ENCODE measurements at places on chromosomes 16 and 17.

- no peak for DNase-seq
These were observed 14.0 kb upstream of the KATNB1 start for GRCh38 chr16:57721356-57722209.

GRCh38 chr16:88005181-88005581 lies 53.9 kb downstream of the BANP start:
- no peak for DNase-seq

DNA sequence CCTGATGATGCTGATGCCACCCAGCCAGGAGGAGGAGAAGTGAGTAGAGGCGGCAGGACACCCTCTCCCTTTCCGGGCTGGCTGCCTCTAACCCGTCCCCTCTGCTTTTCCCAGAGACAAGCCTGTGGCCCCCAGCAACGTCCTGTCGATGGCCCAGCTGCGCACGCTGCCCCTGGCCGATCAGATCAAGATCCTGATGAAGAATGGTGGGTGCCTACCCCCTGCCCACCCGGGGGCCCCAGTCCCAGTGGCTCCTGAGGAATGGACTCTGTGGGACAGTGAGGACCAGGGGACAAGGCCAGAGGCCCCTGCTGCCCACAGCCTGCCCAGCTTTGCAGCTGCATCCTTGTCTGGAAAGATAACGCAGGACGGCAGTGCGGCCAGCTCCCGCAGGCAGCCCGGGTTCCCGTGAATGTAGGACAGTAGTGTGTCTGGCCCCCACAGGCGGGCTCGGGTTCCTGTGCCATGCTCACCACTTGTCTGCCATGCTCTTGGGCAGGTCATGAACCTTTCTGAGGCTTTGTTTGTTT lies 19.9 kb downstream of the POLR3E start:
- no peak for DNase-seq

GRCh38 chr17:59094861-59095530 lies 11.7 kb downstream of the TRIM37 start:
- DNase-seq = no peak

GRCh38 chr16:14285513-14286367 lies 214.6 kb downstream of the MRTFB start:
- DNase-seq = peak; percentile 94

GRCh38 chr17:15886221-15886620 lies 58.7 kb upstream of the ADORA2B start:
- no peak for DNase-seq

DNA sequence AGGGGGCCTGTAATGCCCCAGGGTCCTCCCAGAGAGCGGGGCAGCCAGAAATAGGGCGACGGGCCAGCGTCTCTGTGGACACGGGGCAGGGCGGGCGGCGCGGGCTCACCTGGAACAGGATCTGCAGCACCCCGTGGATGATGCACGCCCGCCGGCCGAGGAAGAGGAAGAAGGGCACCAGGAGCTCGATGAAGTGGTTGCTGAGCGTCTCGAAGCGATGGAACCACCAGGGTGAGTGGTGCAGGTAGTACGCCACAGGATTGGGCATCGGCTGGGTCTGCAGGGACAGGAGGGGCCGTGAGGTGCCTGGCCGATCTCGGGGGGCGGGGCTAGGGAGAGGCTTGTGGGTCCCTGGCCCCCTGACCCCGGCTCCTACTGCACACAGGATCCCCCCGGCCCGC lies 78.9 kb upstream of the GNG13 start:
- no peak for DNase-seq

DNA sequence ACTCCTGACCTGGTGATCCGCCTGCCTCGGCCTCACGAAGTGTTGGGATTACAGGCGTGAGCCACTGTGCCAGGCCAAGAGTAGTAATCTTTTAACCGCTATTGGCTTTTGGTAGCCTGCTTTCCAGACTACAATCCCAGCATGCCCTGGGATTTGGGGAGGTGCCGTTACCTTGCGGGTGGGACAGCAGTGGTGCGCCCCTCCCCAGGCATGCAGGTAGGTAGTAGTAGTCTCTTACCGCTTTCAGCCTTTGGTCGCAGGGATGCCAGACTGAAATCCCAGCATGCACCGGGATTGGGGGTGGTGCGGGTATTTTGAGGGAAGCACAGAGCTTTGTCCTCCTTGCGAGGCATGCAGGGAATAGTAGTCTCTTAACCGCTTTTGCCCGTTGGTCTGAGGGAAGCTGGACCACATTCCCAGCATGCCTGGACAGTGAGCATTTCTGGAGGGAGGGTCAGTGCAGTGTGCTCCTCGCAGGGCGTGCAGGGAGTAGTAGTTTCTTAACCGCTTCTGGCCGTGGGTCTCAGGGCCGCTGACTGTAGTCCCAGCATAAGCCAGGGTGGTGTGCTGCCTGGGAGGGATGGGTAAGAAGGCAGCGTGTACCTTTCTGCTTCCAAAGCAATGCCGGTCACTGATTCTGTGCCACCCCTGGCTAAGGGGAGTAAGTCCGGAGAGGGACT lies 1686.8 kb downstream of the TP53TG3F start:
- no peak for DNase-seq

GRCh38 chr17:76246080-76247066 lies 6.1 kb upstream of the RNF157 start:
- DNase-seq = peak; percentile 90

DNA sequence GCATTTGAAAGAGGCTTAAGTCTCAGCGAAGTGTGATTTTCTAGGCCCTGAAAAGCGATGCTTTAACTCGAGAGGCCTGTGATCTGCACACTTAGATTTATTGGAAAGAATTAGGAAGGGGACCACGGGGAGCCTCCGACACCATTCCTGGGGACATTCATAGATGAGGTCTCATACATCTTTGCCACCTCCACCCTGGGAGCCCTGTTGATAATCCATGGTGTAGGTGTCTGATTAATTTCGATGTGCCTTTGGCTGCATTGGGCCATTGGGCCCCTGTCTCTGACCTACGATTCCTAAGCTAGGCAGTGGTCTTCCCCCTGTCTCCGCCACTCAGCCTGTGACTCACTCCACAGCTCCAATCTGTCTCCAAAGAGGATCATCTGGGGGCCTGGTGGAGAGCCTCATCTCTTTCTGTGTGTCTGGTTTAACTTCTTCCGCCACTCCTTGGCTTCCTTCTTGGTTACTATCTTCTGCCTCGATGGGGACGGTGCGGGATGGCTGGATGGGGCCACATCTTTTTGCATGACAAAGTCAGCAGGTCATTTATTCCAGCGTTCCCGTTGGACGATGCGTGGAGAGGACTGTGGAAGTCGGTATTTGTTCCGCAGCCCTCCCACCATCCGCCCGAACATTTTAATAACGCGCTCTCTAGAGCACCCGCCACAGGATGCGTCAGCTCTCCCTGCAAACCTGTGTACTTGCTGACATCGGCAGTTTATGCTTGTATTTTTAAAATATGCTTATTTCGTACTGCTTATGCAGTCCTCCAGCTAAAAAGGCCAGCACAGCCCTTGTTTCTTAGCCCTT lies 109.3 kb downstream of the IRX3 start:
- DNase-seq = no peak

- peak; percentile 5 for DNase-seq
These were observed 178.3 kb downstream of the MRTFB start for GRCh38 chr16:14249291-14250032.

DNA sequence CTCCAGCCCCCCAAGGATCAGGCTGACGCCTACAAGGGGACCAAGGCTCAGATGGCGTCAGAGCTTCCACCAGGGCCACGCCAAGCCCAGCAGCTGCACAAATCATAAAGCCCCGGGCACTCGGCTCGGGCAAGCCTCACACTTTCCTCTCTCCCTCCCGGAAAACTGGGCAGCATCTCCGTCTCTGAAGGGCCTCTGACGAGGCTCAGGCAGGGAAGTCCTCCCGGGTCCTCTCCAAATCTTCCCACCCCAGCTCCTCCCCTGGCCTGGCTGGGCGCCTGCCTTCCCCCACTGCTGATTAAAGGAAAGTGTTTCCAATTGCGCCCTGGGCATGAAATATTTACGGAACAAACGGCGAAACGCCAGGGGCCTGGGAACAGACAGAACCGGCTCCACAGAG lies 38.5 kb downstream of the PIEZO1 start:
- DNase-seq = no peak

DNA sequence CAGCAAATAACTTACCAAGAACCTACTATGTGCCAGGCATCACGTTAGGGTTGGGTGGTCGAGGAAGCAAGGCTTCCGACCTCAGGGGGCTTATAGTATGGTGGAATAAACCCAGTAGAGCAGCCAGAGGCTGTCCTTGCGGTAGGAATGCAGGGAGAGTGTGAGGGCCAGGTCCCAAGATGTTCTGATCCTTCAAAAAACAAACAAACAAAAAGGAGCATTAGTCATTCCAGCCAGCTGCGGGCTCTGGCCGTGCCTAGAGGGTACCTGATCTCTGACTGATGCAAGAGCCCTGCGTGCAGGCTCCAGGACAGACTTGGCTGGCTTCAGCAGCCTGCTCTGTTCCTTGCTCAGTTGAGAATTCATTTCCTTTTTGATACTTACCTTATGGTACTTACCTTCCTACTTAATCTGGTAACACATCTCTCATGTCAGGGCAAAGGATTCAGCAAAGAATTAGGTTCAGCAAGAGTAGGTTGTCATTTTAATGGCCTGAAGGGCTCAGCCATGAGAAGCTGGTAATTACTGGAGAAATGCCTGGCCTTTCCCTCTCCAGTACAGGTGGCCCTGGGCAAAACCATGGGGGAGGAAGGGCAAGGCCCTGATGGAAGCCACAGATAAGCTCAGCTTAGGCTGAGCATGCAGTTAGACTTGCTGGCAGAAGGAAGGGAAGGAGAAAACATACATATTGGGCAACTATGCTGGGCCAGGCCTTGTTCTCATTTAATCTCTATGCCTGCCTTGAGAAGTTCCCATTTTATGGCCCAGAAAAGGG lies 18.4 kb downstream of the CYB5D2 start:
- no peak for DNase-seq

DNA sequence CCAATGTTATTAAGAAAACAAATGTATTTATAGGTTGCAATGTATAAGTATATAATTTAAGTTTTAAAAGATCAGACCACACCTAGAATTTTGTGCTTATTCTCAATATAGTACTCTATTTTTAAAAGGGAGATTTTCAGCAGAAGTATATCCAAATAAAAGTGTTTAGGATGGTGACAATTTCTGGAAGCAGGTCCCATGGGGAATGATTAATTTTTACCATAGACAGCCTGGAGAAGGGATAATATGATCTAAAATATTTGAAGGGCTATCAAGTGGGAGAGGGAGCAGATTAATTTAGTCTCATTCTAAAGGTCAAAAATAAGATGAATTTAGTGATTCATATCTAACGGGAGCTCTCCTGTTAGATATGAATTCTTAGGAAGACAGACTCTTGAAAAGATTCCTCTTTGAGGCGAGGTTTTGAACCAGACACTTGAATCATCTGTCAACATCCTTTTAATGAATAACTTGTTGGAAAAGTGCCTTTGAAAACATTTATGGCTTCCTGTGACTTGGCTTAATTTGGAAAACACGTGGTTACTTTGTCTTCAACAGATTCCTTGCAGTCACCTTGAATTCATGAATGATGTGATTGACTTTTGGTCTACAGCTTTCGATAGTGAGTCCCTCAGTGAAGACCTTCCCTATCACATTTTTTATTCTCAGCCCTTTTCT lies 29.3 kb upstream of the SMIM36 start:
- no peak for DNase-seq

DNA sequence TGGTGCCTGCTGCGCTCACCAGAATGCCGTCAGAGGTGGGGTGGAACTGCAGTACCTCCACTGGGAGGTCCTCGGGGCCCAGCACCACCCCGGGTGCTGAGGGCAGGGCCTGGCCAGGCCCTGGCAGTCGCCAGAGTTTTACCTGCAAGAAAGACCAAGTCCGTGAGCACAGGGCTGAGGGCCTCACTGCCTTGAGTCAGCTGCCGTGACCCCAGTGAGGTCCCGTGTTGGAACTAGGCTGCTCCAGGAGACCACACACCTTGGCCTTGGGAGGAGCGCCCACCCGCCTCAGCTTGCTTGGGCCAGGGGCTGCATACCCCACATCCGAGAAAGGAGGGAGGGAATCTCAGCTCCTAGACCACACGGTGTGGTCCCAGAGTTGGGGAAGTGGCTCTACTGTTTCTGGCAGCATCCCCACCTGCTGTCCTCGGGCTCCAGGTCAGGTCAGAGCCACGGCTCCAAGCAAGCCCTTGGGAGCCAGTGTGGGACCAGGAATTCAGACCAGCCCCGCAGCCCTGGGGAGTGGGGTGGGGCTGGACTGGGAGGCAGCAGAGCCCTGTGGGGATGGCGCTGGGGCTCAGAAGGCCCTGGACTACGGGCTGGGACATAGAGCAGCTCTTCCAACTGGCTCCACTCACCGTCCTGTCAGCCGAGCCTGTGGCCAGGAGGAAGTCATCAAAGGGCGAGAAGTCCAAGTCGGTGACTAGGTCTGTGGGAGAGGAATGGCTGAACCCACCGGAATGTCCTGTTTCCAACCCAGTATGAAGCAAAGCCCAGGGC lies 8.7 kb downstream of the CORO7 start:
- no peak for DNase-seq

GRCh38 chr17:81831957-81832607 lies 1.0 kb downstream of the MCRIP1 start:
- DNase-seq = peak; percentile 58
